Psoas muscle (tissue), 8 donors: ENCODE measurements at places on chromosomes 4 and X. TPM values are rescaled to one million over a fixed set of nuclear protein-coding genes. Genes with fewer than 3 reads are reported as not detected.

GRCh38 chr4:172786039-172786792 lies 382.4 kb upstream of the GALNT7 start:
- DNase-seq = peak; percentile 51

- no peak for DNase-seq
These were observed 1399.7 kb downstream of the PCDH7 start for GRCh38 chr4:32119907-32120306.

DNA sequence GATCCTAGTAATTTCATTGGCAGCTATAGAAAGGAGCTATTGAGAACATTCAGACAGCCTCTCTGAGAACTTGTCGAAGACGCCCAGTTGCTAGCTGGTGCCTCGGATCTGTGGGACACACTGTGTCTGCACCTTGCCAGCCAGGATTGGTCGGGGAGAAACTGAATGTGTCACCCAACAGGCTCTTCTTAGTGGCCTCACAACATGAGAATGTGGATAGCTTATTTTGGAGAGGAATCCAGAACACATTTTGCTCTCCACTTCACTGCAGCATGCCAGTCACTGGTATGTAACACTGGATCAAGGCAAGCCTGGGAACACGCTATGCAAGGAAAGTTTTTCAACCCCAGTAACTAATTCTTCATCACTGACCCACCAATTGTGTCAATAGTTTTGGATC lies 89.5 kb upstream of the TRPC3 start:
- DNase-seq = no peak

DNA sequence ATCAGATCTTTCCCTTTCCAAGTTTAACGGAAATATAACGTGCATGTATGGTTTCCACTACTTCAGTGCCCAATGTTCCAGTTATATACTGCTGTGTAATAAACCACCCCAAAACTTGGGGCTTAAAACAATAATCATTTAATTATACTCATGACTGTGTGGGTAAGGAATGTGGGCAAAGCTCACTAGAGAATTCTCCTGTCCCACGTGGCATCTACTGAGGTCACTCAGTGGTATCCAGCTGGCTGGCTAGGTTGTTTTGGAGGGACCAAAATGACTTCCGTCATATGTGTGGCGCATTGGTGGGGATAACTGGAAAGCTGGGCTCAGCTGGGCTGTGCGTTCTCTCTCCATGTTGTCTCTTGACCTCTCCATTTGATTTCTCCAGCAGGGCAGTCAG lies 18.5 kb downstream of the ZCCHC18 start:
- DNase-seq = no peak

GRCh38 chr4:138301536-138301935 lies 59.4 kb upstream of the SLC7A11 start:
- DNase-seq = no peak

GRCh38 chrX:15576019-15576418 lies 24.7 kb downstream of the ACE2 start:
- DNase-seq = no peak

DNA sequence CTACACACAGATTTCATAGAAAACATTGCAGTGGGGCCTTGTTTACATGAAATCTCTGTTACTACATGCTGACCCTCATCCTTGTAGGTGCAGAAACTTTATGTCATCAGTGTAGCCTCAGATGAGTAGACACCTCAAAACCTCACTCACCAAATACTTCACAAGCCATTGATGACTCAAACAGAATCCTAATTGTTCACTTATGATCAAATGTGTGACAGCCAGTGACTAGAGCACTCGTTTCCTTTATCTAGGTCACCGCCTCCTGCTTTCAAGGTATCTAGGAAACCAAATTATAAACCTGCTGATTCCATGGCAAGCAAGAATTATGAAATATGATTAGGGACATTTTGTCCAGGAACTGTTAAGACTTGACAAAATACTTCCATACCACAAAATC lies 255.8 kb upstream of the GPRIN3 start:
- no peak for DNase-seq

- DNase-seq = no peak
These were observed 31.7 kb downstream of the GAB3 start for GRCh38 chrX:154719132-154719675.

DNA sequence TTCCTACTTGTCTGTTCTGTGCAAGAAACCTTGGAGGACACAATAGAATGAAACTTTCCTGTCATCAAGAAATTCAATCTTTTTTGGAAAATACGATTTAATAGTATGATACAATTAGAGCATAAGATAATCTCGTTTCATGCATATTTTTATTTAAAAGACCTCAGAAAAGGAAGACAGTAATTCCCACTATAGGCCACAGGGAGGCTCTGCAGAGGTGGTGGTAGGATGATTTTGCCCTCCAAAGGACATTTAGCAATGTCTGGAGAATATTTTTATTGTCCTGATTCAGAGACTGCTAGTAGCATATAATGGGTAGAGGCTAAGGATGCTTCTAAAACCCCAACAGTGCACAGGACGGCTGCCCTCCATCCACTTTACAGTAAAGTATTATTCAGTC lies 68.7 kb downstream of the PAK3 start:
- DNase-seq = no peak

- DNase-seq = no peak
These were observed 17.3 kb downstream of the PARM1 start for GRCh38 chr4:74950200-74950599.

DNA sequence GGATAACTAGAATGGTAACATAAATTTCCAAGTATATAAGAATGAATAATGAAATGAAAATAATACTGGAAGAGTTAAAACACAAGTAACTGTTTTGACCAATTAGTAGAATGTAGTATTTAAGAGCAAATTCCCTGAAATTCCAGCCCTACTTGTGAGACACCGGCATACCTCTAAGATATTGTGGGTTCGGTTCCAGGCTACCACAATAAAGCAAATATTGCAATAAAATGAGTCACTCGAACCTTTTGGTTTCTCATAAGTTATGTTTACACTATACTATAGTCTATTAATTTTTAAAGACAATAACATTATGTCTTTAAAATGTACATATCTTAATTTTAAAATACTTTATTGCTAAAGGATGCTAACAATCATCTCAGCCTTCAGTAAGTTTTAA lies 15.2 kb upstream of the IQCM start:
- no peak for DNase-seq

- DNase-seq = peak; percentile 97
These were observed at the start of gene UGDH for GRCh38 chr4:39527296-39528060. UGDH (minus strand) TSS chr4:39527439; CDS start chr4:39521512, 5,927 bp downstream.

DNA sequence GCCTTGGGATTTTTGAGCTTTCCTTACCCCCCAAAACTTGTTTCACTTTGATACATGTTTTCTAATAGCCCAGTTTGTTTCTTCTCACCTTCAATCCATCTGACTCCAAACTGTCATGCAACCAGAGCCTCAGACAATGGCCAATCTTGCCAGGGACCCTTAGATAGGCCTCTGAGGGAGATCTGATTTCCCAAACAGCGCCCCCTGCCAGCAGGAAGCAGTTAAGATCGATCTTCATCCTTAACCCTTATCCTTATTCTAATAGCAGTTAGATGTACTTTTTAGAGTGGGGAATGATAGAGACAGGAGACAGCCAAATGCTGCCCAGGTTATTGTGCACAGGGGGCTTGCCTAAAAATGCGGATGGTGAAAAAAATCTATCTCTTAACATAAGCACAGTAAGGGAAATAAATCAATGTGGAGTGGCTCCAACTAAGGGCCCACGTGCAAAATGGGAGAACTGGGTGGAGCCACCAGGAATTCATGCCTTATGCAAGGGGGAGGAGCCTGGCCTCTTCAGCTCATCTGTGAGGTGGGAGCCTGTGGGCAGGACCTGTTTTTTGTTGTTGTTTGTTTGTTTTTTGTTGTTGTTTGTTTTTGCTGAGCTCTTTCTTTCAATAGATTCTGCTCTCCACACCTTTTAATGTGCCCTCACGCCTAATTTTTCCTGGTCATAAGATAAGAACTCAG lies 833.6 kb upstream of the AGA start:
- DNase-seq = no peak

- no peak for DNase-seq
These were observed 184.1 kb upstream of the LNX1 start for GRCh38 chr4:53775381-53775780.

GRCh38 chrX:53286171-53286570 lies 4.8 kb upstream of the IQSEC2 start:
- no peak for DNase-seq

DNA sequence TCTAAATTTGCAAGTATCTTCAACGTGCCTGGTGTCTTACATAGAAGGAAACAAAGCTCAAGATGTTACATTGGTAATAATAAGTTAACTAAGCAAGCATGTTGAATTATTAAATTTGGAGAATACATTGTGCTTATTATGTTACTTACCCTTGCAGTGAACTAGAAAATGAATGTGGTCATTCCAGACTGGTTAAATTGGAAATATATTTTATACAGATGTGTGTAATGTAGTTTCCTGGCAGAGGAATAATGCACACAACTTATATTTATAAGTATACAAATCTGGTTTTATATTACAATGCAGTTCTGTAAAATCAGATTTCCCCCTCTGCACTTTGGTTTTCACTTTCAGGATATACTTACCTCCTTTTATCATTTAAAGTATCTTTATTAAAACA lies 159.9 kb upstream of the SLIT2 start:
- DNase-seq = no peak

DNA sequence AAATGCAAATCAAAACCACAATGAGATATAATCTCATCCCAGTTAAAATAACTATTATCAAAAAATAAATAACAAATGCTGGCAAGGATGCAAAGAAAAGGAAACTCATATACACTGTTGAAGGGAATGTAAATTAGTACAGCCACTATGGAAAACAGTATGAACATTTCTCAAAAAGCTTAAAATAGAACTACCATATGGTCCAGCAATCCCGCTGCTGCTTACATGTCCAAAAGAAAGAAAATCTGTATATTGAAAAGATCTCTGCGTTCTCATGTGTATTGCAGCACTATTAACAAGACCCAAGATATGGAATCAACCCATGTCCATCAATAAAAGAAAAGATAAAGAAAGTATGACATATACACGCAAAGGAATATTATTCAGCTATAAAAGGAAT lies 3.0 kb upstream of the NAP1L2 start:
- DNase-seq = no peak

GRCh38 chrX:70231666-70232065 lies 2.8 kb upstream of the AWAT1 start:
- DNase-seq = no peak

- no peak for DNase-seq
These were observed 97.4 kb downstream of the AASDH start for GRCh38 chr4:56289934-56290333.

GRCh38 chrX:124827258-124827845 lies 481.0 kb downstream of the SH2D1A start:
- DNase-seq = no peak

DNA sequence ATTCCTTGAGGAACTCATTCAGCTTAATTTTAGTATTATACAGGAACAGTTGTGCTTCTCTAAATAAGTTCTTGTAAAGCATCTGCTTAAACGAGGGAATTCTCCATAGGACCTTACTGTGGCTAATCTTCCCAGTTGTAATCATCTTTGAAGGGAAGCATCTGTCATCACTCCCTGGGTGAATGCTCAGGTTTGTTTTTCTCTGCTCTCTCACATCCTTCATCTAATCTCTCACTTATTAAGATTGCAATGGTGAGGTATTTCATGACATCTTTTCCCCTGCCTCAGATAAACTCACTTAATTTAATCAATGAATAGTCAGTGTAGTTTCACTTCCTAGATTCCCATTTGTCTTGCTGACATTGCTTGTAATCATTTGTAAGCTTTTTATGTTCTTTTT lies 121.8 kb upstream of the ADAMTS3 start:
- DNase-seq = no peak

DNA sequence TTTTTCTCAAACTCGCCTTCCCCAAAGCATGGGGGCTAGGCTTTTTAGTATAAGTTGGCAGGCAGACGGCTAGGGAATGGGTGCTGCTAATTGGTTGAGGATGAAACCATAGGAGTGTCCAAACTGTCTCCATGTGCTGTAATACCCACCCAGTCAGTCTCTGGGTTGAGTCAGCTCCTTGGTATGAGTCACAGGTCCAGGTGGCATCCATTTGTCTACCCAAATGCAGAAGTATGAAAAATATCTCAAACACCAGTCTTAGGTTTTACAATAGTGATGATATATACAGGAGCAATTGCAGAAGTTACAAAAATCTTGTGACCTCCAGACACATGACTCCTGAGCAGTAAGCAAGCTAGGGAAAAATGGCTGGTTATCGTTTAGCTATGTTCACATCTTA lies 27.4 kb upstream of the CCSER1 start:
- DNase-seq = no peak

DNA sequence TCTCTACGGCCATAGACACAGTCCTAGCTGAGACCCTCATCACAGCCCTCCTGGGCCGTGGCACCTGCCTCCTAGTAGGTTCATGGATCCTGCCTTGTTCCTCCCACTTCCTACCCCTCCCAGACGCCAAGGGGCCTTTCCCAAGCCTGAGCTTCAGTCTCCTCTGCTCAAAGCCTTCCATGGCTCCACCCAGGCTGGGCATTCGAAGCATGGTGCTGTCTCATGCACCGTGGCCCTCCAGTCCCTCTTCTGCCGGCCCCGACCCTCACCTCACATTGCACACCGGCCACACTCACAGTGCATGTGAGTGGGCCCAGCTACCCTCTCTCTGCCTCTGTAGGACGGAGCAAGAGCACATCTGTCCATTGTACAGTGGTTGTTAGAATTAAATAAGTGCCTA lies 21.7 kb upstream of the KIAA0232 start:
- no peak for DNase-seq

DNA sequence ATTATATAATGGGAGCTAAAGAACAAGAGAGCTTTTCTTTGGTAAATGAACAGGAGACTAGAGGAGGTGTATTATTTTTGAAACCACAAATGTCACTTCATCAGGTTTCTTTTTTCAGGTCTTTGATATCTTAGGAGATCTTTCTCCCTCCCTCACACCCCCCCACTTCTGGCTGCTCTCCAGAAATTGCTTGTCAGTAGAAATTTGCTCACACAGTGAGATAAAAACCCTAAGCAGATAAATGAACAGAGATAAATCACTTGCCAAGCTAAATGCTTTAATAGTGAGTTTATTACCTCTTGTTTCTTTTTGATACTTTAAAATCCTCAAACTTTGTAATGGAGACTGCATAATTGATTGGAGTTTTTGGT lies 421.2 kb upstream of the TENM3 start:
- DNase-seq = no peak

- DNase-seq = peak; percentile 14
These were observed 175.3 kb downstream of the QDPR start for GRCh38 chr4:17336524-17336961.

- peak; percentile 19 for DNase-seq
These were observed 2.4 kb downstream of the FRAS1 start for GRCh38 chr4:78059524-78059889.

- DNase-seq = no peak
These were observed 18.9 kb downstream of the THAP9 start for GRCh38 chr4:82919386-82919785.

- DNase-seq = peak; percentile 33
These were observed 25.5 kb downstream of the GPRASP3 start for GRCh38 chrX:102745857-102746584.

DNA sequence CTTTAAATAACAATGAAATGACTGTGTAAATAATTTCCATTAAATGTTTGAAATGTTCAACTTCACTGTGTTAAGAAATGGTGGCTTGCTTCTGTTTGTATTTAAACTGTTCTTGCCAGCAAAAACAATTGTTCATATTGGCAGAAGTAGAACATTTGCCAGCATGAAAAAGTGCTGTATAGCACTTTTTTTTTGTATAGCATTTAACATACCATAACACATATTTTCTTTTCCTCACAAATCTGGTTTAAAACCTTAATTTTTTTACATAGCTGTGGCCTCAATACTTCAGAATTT lies 94.1 kb downstream of the COX18 start:
- DNase-seq = no peak

The IL1RAPL2 gene
- not detected for polyA plus RNA-seq

The NKX1-1 gene
- polyA plus RNA-seq = not detected

The UGT2A3 gene
- not detected for polyA plus RNA-seq

The MAGEB2 gene
- not detected for polyA plus RNA-seq
